ENCODE measurements at places on chromosomes 7 and 10.

DNA sequence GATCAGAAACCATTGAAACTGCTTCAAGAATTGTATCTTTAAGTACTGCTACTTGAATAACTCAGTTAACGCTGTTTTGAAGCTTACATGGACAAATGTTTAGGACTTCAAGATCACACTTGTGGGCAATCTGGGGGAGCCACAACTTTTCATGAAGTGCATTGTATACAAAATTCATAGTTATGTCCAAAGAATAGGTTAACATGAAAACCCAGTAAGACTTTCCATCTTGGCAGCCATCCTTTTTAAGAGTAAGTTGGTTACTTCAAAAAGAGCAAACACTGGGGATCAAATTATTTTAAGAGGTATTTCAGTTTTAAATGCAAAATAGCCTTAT is 14.7 kb downstream of the HNRNPA2B1 start:
- DNase-seq: no peak

- no peak for DNase-seq
Measured at GRCh38 chr10:60952067-60952845, 8.3 kb upstream of the RHOBTB1 start.

DNA sequence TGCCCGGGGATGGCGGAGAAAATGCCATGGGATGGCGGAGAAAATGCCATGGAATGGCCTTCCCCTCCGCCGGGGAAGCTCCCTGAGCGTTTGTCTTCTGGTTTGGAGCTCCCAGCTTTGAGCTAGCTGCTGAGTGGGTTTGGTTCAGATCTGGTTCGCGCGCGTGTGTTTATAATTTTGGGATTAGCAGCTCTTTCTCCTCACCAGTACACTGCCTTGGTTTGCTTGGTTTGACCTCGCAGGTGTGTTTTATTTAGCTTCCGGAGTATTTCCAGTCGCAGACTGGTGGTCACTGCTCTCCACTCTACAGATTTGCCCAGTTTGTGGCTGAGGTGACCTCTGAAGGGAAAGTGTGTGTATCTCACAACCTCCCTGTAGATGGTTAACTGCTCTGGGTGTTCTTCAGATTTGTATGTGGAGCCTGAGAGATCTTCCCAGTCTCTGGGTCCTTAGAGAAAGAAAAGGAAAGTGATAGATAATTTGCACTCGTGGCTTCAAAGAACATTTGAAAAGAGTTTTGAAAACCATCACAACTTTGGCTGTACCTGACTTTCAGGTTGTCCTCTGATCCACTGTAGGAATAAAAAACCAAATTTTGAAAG is 597 bp downstream of the ZNF277 start:
- no peak for DNase-seq

DNA sequence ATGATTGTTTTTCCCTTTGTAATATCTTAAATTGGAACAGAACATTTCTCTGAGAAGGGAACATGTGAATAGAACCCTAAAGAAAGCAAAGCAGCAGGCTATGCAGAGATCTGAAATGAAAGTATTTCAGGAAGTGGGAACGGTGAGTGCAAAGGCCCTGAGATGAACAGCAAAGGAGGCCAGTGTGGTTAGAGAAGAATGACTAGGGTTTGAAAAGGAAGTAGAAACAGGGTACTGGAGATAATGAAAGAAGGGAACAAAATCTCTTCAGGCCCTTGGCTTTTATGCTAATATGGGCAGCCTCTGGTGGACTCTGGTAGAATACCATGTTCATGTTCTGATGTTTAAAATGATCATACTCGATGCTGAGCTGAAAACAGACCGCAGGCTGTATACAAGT is 22.2 kb downstream of the ARHGAP21 start:
- DNase-seq: no peak

- no peak for DNase-seq
Measured at GRCh38 chr7:117146059-117146458, 176.8 kb downstream of the WNT2 start.

DNA sequence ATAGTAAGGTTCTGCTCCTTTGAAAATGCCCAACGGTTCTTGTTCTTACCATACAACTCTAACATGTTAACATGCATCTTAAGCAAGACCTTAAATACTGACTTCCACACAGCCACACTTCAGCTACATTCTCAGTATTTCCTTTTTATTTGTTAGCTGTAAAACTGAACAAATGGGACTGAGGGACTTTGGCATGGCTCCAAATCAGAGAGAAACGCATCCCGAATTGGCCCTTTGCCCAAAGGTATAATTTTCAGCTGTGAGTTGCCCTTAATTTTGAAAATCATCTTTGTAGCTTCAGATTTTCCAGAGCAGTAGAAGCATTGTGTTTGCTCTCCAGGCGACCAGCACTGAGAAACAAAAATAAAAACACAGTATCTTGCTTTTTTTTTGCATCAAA is 56.4 kb downstream of the NEUROD6 start:
- no peak for DNase-seq

DNA sequence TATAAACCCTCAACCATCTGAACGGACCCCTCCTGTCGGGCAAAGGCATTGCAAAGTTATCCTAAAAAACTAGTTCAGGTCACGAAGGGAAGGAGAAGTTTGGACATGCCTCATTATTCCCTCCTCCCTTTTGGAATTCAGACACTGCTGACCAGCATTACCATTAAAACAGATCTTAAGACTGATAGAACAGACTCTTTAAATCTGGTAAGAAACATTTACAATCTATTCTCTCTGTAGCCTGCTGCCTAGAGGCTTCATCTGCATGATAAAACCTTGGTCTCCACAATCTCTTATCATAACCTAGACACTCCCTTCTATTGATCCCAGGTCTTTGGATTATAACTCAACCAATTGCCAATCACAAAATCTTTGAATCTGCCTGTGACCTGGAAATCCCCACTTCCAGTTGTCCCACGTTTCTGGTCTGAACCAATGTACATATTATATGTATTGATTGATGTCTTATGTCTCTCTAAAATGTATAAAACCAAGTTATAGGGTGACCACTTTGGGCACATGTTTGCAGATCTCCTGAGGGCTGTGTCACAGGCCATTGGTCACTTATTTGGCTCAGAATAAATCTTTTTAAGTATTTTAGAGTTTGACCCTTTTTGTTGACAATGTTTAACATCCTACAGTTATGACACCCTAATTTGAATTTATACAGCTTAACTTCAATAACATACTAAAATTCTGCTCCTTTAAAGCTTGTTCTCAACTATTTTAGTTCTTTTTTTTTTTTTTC is 23.5 kb upstream of the CNNM2 start:
- no peak for DNase-seq

GRCh38 chr7:27241189-27242056 is 1.2 kb upstream of the EVX1 start:
- DNase-seq: no peak

- no peak for DNase-seq
Measured at GRCh38 chr10:113128450-113129070, 178.5 kb downstream of the TCF7L2 start.

DNA sequence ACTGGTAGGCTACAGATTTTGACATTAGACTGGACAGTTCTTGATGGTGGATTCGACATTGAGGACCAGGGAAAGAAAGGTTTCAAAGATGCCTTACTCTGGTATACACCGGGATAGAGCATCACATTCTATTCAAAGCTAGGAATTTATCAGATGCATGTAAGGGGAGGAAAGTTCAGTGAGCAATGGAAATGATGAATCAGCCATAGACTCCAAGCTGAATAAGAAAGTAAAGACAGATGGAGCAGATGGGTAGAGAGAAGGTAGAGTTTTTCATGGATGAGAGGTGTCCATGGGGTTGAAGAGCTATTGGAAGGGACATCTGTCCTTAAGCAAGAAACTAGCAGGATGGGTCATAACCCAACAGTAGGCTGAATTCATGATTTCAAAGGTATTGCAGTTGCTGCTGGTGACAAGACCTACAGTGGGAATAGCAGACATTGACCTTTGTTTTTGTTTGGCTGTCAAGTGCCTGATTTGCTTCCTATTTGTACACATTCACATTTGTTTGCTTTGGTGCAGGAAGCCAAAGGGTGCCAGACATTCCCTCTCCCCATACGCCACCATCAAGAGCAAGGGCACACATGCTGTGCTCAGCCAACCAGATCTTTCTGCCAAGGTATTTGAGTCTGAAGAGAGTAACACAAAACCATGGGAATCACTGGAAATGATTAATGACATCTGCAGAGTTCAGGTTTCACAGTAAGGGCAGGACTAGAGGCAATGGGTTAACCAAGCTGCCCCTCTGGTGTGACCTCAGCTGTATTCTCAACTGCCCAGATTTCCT is 8.6 kb upstream of the CACUL1 start:
- DNase-seq: no peak

DNA sequence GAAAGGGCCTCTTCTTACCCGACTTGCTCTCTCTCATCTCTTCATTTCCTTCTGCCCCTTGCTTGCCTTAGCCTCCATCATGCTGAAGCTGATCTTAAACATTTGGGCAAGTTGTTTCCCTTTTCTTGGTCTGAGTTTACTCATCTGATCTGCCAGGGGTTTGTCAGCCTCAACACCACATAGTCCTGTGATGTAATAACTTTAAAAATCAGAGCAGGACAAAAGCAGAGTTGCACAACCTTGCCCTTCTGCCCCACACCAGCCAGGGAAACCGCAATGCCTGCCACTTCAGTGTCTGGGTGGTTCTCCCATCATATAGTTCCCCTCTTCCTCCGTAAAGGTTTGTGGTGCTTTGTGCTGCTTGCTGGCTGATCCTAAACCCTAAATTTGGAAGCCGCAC is 9.9 kb upstream of the LIPM start:
- DNase-seq: no peak

DNA sequence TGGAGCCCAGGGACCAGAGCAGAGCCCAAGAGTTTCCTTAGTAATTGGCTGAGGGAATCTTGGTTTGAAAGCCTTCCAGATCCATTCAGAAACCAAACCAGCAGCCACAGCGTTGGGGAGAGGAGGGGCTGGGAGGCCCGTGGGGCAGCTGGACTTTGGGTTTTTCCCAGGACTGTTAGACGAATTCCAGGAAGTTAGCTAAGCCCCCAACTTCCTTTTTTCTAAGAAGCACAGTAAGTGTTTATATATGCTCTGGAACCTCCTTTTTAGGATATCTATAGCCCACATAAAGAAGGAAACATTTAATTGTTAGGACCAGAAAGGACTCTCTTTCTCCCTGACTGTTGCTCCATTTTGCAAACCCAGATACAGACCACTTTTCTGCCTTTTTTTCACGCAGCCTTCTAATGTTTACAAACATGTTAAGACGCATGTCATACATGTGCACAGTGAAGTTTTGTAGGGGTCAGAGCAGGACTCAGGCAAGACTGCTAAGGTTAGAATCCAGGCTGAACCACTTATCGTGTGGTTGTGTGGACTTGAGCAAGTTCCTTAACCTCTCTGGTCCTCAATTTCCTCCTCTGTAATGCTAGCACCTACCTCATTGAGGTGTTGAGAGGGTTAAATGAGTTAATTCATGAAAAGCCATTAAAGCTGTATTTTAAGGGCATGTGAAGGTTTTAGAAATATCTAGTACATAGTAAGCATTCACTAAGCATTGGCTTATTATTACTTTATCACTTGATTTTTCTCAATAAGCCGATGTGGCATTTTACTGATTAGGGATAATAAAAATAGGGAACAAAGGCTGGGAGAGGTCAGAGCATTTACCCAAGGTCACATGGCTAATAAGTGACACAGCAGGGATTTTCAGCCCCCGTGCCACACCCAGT is 42.4 kb downstream of the TBATA start:
- DNase-seq: no peak

DNA sequence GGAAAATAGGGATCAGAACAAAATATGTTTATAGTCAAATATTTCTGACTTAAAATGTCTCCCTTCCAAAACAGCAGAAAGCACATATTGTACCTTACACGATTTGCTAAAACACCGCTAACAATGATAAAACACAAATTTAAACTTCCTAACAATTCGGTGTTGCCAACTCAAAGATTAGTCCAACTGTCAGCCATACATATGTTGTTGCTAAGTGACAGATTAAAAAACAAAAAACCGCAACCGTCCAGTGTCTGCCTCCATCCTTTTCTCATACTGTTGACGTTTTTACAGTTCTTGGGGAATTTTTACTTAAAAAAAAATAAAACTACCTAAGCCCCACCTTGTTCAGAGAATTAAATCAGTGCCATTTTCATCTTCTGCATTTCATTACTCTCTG is 118.0 kb downstream of the RAB11FIP2 start:
- no peak for DNase-seq

GRCh38 chr7:115078386-115078785 is 156.5 kb downstream of the MDFIC start:
- no peak for DNase-seq

DNA sequence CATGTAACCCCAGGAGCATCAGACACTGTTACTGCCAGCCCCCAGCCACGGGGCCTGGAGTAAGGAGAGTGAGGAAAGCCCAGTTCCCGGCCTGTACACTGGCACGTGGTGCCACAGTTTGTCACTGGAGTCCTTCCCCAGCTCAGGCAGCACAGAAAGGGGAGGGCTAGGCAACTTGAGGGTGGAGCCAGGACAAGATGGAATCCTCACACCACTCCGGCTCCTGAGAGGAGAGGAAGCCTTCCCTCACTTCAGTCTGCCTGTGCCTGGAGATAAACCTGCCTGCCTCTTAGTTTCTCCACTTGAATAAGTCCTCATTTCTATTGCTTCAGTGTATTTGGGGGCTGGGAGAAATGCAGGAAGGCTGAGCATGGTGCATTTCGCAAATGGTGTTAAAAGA is 176.0 kb downstream of the KIAA1217 start:
- no peak for DNase-seq

DNA sequence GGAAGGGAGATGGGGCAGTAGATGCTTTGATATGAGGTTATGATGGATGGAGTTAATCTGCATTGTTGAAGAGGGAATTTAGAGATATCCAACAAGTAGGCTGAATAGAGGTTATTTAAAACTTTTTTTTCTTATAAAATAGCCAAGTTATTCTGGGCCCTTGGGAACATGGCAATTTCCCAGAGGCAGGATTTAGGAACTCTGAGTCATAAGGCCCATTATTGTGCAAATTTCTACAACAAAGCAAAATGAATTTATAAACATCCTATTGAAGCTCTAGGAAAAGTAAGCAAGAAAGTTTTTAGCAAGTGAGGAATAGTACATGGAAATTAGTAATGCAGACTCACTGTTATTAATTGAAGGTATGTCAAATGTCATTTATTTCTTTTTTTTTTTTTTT is 160.9 kb upstream of the NPY start:
- no peak for DNase-seq

DNA sequence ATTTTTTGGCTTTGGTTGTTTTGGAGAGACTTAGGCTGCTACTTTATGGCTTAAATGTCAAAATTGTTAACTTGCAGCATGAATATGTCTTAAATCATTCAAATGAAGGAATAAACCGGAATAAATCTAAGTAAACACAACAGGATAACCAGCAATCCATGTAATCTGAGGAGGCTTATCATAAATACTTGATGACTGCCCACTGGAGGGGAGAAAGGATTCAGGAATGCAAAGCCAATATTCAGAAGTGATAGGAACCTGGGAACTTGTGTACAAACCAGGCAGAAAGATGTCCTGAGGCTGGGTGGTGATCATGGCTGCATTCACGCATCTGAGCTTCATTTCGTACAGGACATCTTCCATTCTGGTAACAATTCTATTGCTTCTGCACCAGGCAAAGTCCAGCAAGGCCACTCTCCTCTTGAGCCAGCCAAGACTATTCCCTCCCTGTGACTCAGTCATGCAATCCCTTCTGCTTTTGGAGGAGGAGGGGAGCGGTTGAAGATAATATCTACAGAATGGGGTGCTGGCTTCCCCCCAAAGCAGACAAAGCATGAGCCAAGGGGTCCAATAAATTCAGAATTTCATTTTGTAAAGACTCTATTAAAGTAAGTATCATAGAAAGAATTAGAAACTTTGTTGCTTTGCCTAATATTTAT is 374.5 kb downstream of the PHTF2 start:
- no peak for DNase-seq
